ENCODE measurements at places on chromosomes 7 and 10.

DNA sequence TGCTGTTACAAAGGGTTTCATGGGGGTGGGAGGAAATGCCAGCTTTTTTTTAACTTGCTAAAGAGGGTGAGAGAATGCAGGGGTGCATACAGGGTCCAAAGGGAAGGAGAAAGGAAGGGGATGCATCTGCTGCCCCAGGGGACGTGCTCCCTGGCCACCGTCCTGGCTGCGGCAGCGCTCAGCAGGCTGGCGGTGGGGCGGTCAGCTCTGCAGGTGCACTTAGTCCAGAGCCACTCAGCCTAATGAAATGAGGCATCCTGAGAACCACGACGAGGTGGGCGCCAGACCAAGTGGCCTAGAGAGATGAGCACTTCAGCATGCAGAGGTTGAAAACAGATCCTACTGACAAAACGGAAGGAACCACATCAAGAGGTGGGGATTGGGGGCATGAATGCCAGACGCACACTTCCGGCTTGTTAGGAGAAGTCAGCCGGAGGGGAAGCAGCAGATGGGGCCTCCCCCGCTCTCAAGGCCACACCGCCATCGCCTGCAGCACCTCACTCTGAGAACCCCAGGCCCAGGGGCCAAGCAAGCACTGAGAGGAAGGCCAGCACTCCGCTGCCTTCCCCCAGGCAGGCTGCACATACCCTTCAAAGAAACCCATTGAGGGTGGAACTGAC lies 94.5 kb downstream of the MAD1L1 start:
- peak; percentile 75 for DNase-seq

- DNase-seq = peak; percentile 37
Observed at GRCh38 chr7:19051767-19052375, 65.6 kb downstream of the TWIST1 start.

DNA sequence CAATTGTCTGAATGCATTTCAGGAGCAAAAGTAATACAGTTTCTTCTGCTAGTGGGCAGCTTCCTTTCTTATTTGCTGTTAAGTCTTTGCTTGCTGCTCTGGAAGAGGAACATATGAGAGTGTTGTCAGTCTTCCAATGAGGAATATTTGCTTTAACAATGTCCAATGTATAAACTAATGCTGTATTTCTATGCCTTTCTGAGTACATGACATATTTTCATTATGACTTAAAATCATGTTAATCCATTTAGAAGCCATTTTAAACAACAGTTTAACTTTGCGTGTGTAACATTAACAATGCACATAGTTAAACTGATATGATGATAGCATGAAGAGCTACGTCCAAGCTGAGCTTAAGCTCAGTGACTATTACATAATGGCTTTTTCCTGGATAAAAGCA lies 933.4 kb upstream of the GHITM start:
- DNase-seq = no peak

DNA sequence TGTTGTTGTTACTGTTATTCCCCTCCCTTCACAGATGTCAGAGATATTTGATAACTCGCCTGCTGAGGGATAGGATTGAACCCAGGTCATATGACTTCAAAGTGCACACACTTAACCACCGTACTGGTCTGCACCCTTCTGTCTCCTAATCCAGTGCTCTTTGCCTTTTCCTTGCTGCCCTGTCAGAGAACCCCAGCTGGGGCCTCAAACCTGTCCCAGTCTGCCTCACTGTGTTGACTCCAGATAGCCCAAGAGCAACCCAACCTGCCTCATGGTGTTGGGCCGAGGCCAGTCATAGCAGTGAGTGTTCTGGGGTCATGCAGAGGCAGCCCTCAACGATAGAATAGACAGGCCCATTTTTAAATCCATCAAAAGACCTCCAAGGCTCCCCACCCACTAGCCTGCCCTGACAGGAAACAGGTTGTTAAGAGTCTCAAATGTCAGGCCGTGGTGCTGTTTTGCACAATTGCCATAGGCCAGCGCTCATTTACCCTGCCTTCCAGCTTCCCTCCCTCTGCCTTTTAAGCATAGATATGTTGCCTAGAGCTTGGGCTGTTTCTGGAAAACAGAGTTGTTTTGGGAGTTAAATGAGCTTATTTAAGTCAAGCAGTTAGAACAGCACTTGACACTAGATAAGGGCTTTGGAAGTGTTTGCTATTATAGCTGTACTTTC lies 37.0 kb upstream of the PDCD4 start:
- DNase-seq = peak; percentile 62

- DNase-seq = no peak
Observed at GRCh38 chr7:144991041-144991440, 155.2 kb upstream of the TPK1 start.
